ENCODE measurements at places on chromosomes 3 and 15.

GRCh38 chr3:150757768-150758167, 5.2 kb downstream of the SIAH2 start:
- DNase-seq: no peak

- no peak for DNase-seq
Measured at GRCh38 chr3:94285872-94286271, 223.0 kb downstream of the NSUN3 start.

DNA sequence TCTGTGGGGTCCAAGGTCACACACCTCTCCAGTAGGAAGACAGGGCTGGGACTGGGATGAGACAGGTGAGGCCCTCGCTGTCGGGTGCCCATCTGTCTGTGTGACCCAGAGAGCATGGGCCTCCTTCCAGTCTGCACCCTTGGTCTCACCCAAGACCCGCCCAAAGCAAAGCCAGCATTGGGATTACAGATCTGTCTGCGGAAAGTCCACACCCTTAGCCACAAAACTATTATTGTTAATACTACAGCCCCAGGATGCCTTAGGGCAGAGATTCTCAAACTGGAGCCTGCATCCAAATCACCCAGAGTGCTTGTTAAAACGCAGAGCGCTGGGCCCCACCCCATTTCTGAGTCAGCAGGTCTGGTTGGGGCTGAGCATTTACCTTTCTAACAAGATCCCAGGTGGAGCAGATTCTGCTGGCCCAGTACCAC, 58.5 kb upstream of the ZNF148 start:
- no peak for DNase-seq

DNA sequence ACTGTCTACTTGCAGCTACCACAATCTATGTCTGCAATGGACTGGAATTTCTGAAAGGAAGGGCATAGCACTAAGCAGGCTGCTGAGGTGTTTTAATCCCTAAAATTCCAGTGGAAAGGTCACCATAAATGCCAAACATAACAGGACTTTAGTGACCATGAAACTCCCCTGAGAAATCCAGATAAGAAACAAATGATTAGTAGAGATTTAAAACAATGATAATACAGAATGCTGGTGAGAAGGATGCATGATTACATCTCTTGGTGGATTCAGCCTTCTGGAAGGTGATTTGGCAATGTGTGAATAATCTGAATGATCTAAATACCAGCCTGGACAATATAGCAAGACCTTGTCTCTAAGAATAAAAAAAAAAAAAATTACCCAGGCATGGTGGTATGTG, 475.0 kb upstream of the CBLB start:
- DNase-seq: no peak

DNA sequence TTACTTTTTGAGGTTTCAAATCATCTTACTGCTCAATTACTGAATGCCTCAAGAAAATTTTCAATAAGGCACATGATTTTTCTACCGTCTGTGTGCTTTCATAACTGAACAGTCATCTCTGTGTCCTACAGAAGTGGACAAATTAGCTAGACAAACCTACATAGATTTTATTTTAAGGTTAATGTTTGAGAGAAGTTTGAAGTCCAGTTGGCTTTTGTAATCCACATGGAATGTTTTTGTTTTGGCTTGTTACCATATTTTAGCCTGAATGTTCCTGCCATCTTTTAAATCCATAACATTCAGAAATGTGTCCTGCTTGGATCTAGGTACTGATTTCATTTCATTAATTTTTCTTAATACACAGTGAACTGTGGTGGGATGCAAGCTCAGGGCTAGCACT, 730.1 kb downstream of the IGSF11 start:
- DNase-seq: no peak

GRCh38 chr3:132014105-132014504, 20.7 kb downstream of the CPNE4 start:
- DNase-seq: no peak

DNA sequence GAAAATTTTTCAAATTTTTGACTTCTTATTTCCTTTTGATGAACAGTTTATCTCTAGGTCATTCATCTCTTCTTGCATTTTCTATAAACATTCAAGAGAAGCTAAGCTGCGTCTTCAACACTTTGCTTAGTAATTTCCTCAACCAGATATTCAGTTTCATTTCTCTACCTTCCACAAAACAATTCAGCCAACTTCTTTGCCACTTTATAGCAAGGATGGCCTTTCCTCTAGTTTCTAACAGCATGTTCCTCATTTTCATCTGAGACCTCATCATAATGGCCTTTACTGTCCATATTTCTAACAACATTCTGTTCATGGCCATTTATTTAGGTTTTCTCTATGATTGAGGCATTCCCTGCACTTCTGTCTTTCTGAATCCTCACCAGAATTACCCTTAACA, 90.0 kb downstream of the ARIH1 start:
- DNase-seq: no peak

DNA sequence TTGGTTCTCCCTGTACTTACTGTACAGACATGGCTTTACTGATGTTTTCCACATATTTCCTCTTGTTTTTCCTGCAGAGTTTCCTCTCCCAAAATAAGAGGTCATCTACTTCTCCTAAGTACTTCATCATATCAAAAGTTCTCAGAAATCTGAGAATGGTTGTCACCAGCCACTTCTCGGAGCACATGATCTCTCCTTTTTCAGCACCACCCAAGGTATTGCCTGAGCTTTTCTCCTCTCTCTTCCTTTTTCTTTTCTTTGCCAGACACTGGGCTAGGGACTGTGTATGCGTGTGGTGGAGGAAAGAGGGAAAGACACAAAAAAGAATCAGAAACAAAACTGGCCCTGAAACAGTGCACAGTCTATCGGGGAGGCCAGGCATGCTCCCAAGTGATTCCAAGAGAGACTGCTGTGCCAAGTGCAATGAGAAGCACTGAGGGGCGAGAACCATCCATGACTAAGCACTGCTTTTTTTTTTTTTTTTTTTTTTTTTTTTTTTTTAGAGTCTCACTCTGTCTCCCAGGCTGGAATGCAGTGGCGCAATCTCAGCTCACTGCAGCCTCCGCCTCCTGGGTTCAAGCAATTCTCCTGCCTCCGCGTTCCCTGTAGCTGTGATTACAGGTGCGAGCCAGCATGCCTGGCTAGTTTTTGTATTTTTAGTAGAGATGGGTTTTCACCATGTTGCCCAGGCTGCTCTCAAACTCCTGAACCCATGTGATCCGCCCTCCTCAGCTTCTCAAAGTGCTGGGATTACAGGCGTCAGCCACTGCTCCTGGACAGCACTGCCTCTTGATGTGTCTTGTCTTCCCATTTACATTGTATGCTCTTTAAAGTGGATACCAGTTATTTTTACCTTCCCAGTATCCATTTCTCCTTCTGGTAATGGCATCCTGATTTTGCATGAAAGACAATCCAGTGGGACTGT, 194.0 kb upstream of the FEZF2 start:
- DNase-seq: no peak

DNA sequence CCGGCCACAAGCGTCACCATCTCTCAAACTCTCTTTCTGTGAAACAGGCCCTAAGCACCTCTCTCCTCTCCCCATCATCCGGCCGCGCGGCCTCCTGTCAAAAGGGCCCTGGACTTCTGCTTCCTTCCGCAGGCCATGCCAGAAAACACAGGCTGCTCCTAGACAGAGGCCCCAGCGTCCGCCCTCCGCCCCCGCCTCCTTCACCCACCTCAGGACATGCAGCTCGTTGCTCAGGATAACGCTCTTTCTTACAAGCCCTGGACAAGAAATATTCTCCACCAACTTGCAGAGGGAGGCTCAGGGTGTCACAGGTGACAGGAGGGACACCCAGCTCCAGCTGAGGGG, 212.0 kb downstream of the XXYLT1 start:
- no peak for DNase-seq

DNA sequence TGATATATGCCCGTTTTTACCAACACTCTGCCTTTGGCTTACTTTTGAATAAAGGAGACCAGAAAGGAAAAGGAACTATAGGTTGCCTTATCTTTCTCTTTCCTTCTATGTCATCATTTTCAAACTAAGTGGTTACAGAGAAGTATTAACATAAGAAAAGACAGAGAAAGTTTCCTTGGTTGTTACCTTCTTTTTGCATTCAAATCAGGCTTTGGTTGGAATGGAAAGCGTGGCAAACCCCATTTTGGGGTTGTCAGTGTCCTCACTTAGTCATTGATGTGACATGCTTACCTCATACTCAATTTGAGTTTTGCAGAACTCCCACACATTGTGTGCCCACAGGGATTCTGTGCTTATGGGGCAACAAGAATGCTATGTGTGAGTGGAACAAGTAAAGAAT, 3.7 kb upstream of the THRB start:
- no peak for DNase-seq

DNA sequence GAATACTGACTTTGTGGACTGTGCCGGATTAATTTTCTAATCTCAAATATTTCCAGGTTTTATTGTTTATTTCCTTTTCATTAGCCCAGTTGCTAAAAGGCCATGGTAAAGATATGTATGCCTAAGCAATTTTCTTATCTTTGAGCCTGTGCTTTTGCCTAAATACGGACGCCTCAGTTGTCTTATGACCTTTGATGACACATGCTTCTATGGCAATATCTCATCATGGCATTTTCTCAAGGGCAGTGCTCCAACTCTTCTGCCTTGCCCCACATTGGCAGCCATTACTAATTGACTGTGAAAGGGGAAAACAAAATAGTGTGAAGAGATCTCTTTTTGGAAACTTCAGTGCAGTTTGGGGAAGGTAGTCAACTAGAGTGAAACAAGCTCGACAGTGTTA, 809.6 kb upstream of the NR2F2 start:
- no peak for DNase-seq

- no peak for DNase-seq
Measured at GRCh38 chr3:52781741-52782140, 4.3 kb downstream of the ITIH1 start.

GRCh38 chr3:68620211-68620610, 312.1 kb downstream of the TAFA4 start:
- DNase-seq: no peak

DNA sequence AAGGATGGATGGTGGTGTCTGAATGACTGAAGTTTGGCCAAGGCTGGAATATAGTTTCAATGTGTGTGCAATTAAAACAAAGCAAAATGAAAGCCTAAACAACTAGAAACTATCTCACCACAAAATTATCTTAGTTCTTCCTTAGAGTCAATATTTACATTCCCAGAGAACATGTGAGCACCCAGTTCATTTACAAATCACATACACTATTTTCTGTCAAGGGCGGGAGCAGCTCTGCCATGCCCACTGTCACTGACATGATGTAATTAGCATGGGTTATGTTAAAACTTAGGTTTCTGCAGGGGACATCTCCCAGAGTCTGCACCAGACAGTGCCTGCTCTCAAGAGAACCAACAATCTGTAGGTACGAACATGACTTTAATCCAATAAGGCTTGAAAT, 65.0 kb downstream of the PDZRN3 start:
- DNase-seq: no peak

GRCh38 chr3:143306407-143306806, 186.8 kb downstream of the CHST2 start:
- no peak for DNase-seq

- no peak for DNase-seq
Measured at GRCh38 chr15:27399241-27399640, 428.3 kb downstream of the GABRG3 start.

DNA sequence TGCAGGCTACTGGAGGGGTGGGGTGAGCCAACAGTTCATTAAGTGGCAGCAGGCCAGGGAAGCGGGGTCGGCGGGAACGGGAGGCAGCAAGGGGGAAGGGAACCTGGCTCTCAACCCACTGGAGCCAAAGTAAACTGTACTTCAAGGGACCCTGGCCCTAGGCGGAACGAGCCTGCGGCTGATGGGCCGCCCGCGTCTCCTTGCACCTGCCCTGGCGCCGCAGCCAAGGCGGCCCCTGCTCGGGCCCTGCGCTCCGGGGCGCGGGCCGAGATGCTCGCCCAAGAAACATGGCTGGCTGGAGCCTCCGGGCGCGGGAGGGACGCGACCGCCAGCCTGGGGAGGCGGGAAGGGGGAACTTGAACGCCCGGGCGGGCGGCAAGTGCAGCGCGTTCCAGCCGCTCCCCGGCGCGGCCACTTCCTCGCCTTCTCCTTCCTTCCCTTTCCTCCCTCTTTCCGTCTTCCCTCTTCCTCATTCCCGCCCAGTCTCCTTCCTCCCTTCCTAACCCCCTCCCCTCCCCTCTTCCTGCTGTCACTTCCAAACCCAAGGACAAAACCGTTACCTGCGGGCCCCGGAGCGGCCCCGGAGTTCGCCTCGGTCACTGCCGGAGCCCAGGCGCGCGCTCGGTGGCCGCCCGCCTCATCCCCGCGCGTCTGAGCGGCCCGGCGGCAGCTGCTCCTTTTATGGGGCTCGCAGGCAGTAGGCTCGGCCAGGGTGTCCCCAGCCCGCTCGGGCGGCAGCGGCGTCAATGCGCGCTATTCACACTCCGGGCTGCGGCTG, 489.7 kb downstream of the MAGI1 start:
- DNase-seq: no peak

- no peak for DNase-seq
Measured at GRCh38 chr3:119831022-119831421, 49.1 kb downstream of the NR1I2 start.

- DNase-seq: no peak
Measured at GRCh38 chr3:25281732-25282126, 146.3 kb upstream of the RARB start.

DNA sequence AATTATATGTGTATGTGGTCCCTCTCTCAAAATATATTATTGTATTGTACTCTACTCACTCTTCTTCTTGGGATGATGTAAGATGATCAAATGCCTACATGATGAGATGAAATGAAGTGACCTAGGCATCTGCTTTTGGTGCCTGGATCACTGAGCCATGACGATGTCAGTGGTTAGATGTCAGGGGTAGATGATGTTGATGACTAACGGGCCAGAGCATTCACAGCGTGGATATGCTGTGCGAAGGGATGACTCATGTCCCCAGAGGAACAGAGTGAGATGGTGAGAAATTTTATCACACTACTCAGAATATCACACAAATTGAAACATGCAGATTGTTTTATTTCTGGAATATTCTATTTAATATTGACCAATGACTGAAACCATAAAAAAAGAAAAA, 233.9 kb upstream of the CADM2 start:
- no peak for DNase-seq

GRCh38 chr3:159126261-159127020, 324.6 kb downstream of the MFSD1 start:
- DNase-seq: no peak

DNA sequence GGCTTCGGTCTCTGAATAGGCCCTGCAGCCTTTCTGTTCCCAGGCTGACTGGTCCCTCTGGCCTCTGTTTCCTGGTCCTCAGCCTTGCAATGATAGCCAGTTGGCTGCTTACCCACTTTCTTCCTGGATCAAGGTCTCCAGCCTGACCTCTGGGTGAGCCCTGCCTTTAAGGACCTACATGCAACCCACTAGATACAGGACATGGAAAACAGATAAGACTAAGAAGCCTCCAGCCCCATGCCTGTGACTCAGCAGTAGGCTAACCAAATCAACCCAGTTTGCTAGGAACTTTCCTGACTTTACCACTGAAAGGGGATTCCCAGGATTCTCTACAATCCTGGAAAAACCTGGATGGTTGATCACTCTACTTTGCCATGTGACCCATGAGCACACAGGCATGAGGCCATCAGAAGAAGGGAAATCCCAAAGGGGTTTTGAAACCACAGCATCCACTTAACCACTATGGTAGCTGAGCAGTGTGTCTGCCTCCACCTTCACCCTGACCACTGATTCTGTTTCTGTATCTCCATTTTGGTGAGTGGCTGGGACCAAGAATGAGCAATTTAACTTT, 188.1 kb downstream of the CHST2 start:
- DNase-seq: no peak

GRCh38 chr3:138940446-138940845, 6.5 kb downstream of the FOXL2 start:
- no peak for DNase-seq

Measured in iPS DF 6.9 (cell line).